ENCODE measurements at places on chromosomes 7 and 10.

DNA sequence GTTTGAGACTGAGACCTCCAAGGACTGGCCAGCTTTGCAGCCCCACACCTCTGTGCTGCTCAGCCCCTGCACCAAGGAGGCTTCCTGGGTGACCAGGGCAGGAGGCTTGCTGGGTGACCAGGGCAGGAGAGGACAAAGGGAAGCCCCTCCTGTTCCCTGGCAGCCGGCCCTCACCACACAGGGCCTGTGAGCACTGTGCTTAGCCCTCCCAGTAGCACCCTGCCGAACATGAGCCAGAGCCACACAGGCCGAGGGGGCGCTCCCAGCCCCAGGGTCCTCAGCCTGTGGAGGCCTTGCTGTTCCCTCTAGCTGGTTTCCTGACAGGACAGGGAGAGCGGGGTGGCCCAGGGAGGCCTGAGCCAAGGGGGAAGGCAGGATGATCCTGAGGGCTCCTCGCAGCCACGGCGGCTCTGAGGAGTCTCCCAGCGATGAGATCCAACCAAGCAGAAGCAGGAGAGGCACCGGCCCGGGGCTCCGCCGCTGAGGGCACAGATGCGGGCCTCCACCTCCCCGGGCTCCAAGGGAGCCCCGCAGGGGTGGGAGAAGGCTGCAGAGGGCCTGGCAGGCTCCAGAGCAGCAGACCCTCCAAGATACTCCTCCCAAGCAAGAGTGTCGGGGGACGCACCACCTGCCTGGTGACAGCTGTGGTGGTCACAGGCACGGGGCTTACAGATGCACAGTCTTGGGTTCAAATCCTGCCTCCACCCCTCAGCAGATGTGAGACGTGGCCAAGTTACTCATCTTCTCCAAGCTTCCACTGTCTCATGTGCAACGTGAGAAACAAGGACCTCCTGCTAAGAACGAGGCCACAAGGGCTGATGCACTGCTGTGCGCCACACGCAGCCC, 22.5 kb downstream of the WDR86 start:
- no peak for DNase-seq

DNA sequence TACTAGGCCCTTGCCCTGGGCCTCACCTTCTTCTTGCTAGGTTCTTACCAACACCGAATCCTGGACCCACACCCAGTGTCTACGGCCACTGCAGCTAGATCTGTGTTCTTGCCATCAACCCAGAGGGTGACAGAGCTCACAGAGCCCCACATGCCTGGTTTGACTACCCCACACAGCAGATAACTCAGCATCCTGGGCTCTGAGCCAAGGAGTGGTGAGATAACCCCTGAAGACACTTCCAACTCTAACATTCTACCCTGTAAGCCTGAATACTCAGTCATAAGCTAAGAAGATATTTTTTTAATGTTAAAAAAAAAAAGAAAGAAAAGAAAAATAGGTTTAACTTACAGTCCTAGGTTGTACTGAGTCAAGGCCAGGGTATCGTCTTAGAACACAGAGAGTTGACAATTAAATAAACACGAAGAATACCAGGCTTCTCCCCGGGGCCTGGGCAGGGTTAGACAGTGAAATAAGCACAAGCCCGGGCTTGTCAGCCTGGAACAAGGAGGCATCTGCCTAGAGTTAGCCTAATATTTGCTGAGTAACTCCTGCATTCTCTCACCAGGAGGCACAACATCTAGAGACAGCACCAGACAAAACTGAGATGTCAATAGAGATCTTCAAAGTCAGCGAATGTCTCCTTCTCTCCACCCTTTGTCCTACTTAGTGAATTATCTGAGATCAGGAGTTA, 556.5 kb upstream of the LRRN3 start:
- DNase-seq, result no peak

DNA sequence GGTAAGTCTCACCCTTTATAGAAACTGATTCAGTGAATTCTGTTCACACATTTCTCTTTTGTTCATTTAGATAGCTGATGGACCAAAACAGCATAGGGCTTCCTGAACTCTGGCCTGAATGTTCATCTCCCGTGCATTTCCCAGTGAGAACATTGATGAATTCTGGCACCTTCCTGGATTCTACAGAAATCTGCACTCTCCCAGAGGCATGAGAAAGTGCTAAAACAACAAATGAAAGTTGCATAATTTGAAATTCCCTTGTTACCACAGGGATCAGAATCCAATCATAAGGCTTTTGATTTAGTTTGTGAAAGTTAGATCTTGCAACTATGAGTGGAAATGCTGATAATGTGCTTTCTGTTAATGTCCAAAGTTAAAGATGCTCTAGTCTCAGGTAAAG, 29.7 kb upstream of the SCIN start:
- DNase-seq, result no peak

GRCh38 chr10:116637830-116638229, 17.1 kb downstream of the PNLIPRP2 start:
- DNase-seq, result no peak

DNA sequence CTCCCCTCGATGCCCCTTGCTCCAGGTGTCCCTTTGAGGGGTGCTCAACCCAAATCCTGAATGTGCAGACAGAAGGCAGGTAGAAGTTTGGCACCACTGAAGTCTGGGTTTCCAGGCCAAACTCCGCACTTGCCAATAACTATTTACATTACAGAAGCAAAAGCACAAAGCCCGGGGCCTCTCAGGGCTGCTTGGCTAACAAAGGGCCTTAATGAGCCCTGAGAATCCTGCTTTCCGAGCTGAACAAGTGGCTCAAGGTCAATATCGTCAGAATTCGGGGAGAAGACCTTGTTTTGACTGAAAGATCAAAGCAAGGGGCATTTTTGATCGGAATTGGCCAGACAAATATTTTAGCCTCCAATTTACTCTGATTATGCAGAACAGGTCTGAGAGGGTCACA, 189.9 kb downstream of the HERPUD2 start:
- no peak for DNase-seq

- no peak for DNase-seq
Observed at GRCh38 chr10:88899886-88900285, 19.8 kb downstream of the STAMBPL1 start.

- no peak for DNase-seq
Observed at GRCh38 chr7:44673771-44674170, 67.3 kb downstream of the OGDH start.

- DNase-seq, result no peak
Observed at GRCh38 chr7:113263749-113264148, 145.4 kb upstream of the SMIM30 start.

DNA sequence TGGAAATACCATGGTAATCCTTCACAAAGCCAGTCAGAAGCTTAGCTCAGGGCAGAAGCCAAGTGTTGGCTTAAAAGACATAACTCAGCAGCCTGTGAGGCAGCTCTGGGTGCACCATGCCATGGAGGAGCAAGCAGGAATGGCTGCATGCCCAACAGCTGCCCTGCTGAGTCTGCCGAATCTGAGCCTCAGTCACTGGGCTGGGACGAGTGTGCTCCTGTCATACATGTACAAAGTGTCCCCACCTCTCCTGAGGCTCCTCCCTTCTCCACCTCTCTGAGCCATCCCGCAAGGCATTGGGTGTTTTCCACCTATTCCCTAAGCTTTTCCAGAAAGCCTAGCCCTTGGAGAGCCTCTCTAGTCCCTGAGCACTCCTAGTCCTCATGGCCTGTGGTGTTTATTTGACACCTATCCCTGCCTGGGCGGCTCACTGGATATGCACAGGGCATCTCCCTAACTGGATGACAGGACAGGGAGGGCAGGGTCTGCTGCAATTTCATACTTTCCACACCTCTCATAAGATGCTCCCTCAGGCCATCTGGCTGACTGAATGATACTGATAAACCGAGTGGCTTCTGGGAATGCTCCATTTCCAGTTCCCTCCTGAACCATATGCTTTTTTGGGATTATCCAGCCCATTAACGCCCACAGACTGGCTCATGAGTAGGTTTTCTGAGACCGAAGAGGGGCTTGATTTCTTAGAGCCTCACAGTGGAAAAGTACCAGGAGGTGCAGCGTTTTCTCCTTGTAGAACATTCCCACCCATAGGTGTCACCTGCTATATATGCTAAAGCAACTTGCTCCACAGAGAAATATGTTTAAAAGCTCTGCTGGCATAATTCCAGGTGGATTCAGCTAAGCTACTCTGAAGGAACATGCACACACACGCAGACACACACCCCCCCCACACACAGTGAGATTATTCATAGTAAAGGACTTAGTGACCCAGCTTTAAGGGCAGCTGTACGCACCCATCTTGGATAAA, 199.3 kb downstream of the SNX10 start:
- no peak for DNase-seq

DNA sequence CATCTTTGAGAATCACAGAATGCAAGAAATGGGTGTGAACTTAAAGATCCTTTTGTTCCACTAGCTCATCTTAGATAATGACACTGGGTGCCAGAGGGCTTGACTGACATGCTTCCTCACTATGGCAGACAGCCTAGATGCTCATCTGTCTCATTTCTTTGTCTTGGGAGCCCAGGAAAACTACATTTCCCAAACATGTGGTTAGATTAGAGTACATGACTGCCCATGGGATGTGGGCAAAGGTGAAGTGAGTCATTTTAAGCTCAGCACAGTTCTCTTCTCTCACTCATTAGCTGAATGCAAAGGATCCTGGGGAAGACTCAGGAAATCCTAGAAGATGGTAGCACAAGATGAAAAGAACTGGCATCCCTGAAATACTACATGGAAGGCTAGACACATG, 32.5 kb upstream of the TBX20 start:
- DNase-seq, result no peak

- no peak for DNase-seq
Observed at GRCh38 chr7:131947661-131948060, 391.2 kb upstream of the PODXL start.

DNA sequence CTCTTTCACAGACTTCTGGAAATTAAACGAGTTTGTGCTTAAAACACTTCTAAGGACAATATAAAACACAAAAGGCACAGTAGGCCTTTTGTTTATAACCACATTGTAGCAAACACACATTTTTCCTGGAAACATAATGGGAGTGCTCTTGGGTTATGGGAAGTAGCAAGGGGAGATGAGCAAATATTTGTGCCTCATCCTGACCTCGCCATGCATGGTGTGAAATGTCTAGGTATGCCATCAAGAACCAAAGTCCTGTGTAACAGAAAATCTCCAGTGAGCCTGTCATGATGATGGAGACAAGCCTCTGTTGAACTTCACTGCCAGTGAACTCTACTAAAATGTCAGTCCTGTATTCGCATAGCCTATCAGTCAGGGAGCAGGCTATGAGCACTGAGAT, 1029.6 kb downstream of the LRMDA start:
- no peak for DNase-seq

DNA sequence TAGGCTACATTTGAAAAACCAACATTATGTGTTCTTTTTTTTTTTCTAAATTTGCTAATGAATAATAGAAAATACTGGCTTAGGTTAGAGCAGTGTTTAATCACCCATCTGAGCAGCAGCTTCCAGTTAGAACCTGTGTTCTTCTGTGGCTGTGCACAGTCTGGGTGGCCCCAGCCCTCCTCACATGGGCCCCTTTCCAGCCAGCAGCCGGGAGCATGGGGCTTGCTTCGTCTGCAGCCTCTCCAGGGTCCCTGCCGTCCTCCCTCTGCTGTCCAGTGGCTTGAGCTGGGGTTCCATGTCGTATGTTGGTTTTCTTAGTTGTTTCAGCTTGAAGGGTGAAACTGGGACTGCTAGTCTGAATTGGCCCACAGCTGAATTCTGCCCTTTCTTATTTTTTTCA, 37.3 kb downstream of the BNIP3 start:
- no peak for DNase-seq

DNA sequence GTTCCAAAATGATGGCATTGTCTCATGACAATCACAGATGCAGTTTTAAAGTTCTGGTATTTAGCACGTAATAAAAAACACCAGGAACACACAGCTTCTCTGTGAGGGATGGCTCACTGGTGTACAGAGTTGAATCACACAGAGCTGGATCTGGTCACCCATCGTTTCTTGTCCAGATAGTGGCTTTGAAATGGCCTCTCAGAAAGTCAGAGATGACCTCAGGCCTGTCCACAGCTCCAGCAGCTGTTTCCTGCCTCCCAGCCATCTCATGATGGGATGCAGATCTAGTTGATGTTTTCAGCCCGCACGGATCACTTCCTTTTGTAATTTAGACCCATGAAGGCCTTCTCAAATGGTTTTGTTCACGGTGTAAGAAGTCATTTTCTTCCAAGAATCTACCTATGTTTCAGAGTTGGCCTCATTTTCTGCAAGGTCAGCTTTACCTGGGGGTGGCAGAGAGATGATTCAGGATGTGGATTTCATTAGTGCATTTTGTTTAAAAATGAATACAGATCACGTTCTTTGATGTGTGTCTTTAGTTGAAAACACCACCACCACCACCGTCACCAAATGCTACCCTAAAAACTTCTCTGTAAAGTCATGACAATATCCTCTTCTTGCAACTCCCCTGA, 166.2 kb downstream of the SNX10 start:
- DNase-seq, result no peak

GRCh38 chr7:25787336-25787735, 364.7 kb upstream of the NFE2L3 start:
- no peak for DNase-seq

GRCh38 chr10:94407668-94408067, 5.3 kb downstream of the TBC1D12 start:
- no peak for DNase-seq

DNA sequence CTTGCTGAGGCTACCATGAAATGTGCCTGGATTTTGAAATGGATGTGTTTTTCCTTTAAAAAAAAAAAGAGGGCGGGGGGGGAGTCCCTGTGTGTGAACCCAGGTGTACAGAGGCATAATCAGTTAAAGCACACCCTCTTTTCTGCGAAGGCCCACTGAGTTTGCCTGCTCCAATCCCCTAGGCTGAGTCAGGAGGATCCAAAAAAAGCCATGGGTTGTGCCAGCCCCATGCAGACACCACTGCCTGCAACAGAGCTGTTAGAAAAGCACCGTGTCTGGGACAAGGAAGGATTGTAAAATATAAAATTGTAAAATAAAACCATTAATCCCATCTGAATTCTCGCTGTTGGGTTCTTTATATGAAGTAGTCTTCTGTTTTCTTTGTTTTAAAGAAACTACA, 217.9 kb downstream of the ADAM12 start:
- DNase-seq, result no peak

DNA sequence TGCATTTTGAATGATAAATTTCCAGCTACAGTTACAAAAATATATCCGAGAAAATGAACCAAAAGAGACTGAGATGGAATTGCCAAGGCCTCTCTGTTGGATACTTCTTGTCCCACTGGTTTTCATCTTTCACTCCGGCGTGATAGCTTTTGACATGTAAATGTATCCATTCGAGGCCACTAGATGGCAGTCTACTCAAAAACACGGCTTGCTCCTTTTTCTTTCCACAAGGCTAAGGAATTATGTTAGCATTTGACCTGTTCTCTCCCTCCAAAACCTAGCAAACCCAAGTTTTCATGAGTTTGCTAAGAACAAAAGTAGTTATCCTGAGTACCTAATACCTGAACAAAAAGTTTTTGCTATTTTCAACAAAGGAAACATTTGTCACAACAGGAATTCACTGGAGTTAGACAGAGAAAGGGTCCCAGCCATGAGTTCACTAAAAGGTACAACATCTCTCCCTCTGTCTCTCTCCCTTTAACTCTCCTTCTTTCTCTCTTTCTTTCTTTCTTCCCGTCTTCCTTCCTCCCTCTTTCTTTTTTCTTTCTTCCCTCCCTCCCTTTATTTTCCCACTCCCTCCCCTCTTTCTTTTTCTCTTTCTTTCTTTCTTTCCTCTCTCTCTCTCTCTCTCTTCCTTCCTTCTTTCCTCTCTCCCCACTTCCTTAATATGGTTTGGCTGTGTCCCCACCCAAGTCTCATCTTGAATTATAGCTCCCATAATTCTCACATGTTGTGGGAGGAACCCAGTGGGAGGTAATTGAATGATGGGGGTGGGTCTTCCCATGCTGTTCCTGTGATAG, 207.9 kb upstream of the MYO3A start:
- no peak for DNase-seq

- no peak for DNase-seq
Observed at GRCh38 chr7:151444632-151445031, 4.7 kb upstream of the CRYGN start.

Measured in stimulated activated CD4-positive, alpha-beta T cell treated with anti-CD3 and anti-CD28 coated beads, Interleukin-15, amount 100 ng/mL, for 1 hour (primary cell).